Muscle of leg (tissue), 16 donors: ENCODE measurements at places on chromosomes 7 and 10.

DNA sequence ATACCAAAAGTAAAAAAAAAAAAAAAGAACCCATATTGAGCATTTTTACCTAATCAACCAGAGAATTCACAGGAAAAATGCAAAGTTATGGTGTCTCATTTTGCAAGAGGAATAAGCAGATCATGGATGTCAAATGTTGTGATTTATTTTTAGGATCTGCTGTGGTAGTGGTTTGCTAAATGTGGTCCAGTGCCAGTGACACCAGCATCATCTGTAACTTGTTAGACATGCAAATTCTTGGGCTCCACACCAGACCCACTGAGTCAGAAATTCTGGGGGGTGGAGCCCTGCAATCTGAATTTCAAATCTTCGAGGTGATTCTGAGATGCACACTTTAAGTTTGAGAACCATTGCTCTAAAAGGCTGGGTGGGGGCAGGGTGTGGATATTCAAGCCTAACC lies 30.1 kb upstream of the ZEB1 start:
- DNase-seq: no peak

DNA sequence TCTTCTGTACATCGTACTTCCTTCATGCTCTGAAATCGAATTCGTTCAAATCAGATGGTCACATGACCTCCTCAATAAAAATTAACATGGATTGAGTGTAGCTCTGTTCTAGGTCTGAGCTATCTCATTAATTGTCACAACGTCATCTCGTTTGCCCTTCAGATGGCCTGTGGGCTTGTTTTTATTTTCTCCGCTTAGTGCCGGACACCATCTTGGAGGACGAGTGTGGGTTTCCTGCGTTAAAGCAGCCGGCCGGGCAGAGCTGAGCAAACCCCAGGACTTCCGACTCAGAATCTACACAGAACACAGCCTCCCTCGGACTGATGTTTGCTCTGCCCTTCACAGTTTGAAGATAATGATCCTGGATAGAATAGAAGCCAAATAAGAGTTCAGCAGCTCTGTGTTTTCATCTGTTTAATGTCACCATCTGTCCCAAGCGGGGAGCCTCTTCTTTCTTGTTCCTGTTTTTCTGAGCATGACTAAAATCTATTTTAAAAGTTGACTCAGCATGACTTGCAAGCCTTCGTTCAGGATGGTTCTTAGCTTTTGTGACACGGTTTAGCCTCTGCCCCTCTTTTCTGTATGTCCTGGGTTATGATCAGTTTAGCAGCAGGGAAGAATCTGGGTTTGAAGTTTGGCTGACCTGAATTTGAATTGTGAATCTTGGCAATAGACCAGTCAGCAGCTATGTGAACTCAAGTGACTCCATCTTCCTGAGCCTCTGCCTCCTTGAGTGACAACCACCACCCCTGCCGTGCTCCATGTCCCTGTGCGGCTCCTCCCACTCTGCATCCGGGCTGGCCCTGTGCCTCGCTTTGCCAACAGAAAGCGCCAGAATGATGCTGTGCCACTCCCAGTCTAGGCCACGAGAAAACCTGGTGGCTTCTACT lies 30.6 kb upstream of the GALNTL5 start:
- DNase-seq: peak; percentile 43

- no peak for DNase-seq
Measured at GRCh38 chr7:82472966-82473365, 29.4 kb upstream of the CACNA2D1 start.

- DNase-seq: no peak
Measured at GRCh38 chr10:83983578-83984255, 155.6 kb upstream of the GHITM start.

GRCh38 chr7:42071372-42072261 lies 165.4 kb downstream of the GLI3 start:
- peak; percentile 82 for DNase-seq

GRCh38 chr10:131478377-131478989 lies 167.0 kb upstream of the TCERG1L start:
- no peak for DNase-seq

- DNase-seq: no peak
Measured at GRCh38 chr7:116198748-116199410, 11.5 kb upstream of the TES start.

DNA sequence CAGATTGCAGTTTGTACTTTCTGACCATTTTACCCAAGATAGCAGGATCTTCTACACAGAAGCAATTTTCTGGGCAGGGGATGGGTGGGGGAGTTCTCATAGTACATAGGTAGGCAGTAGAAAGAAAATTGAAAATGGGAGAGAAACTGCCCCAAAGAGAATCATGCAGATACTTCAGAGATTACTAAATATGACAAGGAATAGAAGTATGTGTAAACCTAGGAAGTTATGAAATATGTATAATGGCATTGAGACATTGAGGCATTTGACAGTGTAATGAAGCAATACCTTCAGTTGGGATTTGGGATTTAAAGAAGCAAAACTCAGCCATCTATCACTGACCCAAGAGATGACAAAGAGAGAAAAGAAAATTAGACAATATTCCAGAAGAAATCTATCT lies 233.0 kb downstream of the PTN start:
- no peak for DNase-seq

- peak; percentile 13 for DNase-seq
Measured at GRCh38 chr7:20249920-20250319, 32.7 kb upstream of the MACC1 start.

DNA sequence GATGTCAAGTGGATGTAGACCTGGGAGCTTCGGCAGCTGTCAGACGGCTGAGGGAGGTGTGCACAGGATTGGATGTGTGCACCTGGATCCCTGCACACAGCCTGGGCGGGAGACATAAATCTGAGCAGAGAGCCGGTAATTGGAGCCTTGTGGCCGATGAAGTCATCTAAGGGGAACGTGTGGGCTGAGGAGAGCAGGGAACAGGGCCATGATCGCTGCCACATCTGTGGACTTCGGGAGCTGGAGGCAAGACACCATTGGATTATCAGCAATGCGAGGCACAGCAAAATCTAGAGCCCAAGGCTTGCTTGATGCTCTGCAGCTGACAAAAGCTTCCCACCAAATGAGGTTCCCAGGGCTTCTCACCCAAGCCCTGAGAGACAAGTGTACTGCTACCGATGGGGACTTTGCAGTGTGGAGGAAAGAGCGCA lies 147.7 kb downstream of the PTPN20 start:
- peak; percentile 52 for DNase-seq

DNA sequence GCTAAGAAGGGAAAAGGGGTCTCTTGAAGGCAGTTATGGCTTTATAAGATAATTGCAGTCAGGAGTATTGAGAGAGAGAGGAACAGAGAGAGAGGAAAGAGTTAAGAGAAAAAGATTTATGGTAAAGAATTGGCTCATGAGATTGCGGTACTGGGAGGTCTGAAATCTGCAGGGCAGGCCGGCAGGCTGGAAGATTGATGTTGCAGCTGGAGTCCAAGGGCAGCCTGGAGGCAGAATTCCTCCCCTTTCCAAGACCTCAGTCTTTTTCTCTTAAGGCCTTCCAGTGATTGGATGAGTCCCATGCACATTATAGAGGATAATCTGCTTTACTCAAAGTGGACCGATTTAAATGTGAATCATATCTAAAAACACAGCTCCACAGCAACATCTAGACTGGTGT lies 68.4 kb downstream of the HACD1 start:
- DNase-seq: peak; percentile 53

DNA sequence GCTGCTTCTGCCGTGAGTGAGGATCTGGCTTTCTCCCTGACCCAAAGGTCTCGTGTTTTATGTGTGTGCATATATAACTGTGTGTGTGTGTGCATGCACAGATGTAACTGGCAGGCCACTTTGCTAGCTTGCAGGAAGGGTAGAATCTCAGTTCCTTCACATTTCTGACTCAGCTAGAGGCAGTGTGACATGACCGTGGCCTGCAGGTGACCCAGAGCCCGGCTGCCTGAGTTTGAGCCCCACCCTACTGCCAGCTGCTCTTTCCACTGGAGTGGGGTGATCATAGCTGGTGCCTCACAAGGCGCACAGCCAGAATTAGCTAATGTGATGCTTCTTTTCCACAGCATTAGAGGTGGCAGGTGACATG lies 9.3 kb upstream of the MYL7 start:
- DNase-seq: peak; percentile 74

DNA sequence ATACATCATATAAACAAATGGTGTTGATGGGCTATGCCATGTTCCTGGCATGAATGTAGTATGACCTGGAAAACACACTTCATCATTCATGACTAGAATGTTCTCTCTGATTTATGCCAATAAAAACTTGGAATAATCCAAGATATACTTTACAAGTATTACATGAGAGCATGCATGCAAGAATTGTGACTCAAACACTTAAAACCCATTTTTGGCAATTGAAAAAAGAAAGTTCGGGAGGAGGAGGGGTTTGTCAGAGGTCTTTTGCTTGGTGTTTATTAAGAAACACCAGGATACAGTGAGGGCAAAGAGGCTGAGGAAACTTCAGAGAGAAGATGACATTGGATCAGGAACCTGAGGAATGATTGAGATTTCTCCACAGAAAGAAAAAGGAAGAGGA lies 10.2 kb upstream of the CUL1 start:
- no peak for DNase-seq

GRCh38 chr7:83466956-83467355 lies 182.0 kb downstream of the SEMA3E start:
- DNase-seq: no peak

- DNase-seq: no peak
Measured at GRCh38 chr10:91602449-91602848, 30.4 kb downstream of the PPP1R3C start.

GRCh38 chr7:76394957-76395356 lies 14.5 kb downstream of the SSC4D start:
- no peak for DNase-seq
